ENCODE measurements at places on chromosomes 5 and 9.

GRCh38 chr9:137078701-137079400, 1.5 kb downstream of the UAP1L1 start:
- DNase-seq = no peak

DNA sequence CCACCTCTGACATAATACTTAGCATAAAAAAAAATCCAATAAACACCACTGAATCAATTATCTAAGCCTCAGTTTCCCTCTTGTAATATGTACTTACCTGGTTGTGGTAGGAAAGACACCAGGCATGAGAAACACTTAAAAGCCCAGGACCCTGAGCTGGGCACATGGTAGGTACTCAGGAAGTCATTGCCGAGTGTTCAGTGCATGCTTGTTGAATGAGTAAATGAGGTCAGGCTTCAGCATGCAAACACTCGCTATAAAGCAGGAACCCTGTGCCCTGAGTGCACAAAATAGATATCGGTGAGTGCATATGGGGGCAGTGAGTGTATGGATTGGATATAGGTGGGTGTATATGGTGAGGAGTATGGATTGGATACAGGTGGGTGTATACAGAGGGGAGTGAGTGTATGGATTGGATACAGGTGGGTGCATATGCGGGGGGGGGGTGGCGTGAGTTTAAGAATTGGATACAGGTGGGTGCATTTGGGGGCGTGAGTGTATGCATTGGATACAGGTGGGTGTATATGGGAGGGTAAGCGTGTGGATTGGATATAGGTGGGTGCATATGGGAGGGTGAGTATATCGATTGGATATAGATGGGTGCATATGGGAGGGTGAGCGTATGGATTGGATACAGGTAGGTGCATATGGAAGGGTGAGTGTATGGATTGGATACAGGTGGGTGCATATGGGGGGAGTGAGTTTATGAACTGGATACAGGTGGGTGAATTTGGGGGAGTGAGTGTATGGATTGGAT, 194.3 kb upstream of the MSX2 start:
- DNase-seq = no peak

GRCh38 chr5:93704996-93705395, 36.4 kb downstream of the POU5F2 start:
- no peak for DNase-seq

DNA sequence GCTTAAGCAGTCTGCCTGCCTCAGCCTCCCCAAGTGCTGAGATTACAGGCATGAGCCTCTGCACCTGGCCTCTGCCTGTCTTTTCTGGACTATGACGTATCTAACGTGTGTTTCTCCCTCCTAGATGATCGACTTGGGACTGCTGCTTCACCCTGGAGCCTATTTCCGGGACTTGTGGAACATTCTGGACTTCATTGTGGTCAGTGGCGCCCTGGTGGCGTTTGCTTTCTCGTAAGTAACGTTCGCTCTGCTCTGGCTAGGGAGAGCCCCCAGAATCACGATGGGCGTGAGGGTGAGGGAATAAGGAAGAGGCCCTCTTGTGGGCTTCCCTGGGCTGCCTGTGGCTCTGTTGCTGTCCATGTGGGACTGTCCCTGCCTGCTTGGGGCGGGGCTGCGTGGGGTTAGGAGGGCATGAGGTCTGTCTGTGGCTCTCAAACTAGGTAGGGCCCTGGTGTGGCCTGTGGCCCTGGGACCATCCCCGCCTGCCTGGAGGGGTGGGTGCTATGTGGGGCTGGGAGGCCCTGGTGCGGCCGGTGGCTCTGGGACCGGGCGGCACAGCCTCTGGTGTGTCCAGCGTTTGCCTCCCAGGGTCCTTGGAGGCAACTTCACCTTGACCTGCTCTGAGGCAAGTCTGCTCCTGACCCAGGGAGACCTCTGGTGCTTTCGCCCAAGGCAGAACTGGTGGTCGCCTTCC, 171.7 kb downstream of the CACNA1B start:
- DNase-seq = no peak

DNA sequence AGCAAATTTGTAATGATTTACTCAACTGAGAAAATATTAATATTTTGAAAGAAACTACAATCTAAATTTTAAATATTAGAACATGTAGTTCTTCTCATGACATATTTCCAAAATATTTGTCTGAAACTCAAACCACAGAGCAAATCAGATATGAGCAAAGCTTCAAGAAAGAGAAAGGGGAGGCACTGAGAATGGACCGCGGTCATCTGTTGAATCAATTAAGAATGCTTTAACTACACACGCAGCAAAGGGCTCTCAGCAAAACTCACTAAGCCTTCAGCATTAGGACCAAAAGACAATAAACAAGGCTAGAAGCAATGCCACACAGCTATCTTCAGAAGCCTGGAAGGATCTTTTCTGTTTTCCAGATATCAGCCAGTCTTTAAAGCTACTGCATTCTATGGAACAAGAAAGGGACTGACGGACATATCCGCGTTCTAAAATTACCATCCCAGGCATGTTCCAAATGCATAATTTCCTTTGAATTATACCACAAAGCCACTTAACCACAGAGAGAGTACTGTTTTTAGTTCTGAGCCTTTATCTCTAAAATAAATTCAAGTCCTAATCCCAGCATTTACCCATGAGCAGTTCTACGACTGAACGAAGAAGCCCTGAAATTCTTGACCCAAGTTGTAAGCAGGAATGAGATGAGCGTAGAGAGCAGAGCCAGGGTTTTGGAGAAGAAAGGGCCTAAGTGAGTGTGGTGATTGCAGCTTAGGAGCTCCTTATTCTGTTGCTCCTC, 513.5 kb downstream of the AGTPBP1 start:
- DNase-seq = no peak

GRCh38 chr5:23507278-23507685, at the start of gene PRDM9:
Gene PRDM9, plus strand, starts transcription at chr5:23507609. Its CDS starts 1,425 bp downstream, at chr5:23509034.
- peak; percentile 1 for DNase-seq

- DNase-seq = no peak
Measured at GRCh38 chr5:2096887-2097505, 214.3 kb upstream of the IRX4 start.

GRCh38 chr5:10832987-10833386, 72.0 kb upstream of the DAP start:
- no peak for DNase-seq

GRCh38 chr9:124660341-124660801, 110.7 kb downstream of the NR6A1 start:
- no peak for DNase-seq

Measured in stimulated activated CD4-positive, alpha-beta T cell treated with anti-CD3 and anti-CD28 coated beads, Interleukin-2, amount 100 ng/mL, for 4 hours (primary cell).